ENCODE measurements at places on chromosomes 7 and 10.

- DNase-seq, result no peak
These were observed 4.7 kb downstream of the ZNF488 start for GRCh38 chr10:47379445-47379785.

- DNase-seq, result no peak
These were observed 228.6 kb downstream of the MGMT start for GRCh38 chr10:129695671-129696070.

- DNase-seq, result no peak
These were observed 56.5 kb downstream of the COL13A1 start for GRCh38 chr10:69858201-69858600.

DNA sequence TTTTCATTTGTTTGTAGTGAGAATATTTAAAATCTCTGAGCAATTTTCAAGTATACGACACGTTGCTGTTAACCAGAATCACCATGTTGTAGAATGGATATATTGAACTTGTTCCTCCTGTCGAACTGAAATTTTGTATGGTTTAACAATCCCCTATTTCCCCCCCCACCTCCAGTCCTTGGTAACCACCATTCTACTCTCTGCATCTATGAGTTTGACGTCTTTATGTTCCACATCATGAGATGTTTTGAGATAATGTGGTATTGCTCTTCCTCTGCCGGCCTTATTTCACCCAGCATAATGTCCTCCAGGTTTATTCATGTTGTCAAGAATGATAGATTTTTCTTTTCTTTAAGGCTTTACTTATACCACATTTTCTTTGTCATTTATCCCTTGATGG is 17.4 kb upstream of the PRKCQ start:
- DNase-seq, result no peak

DNA sequence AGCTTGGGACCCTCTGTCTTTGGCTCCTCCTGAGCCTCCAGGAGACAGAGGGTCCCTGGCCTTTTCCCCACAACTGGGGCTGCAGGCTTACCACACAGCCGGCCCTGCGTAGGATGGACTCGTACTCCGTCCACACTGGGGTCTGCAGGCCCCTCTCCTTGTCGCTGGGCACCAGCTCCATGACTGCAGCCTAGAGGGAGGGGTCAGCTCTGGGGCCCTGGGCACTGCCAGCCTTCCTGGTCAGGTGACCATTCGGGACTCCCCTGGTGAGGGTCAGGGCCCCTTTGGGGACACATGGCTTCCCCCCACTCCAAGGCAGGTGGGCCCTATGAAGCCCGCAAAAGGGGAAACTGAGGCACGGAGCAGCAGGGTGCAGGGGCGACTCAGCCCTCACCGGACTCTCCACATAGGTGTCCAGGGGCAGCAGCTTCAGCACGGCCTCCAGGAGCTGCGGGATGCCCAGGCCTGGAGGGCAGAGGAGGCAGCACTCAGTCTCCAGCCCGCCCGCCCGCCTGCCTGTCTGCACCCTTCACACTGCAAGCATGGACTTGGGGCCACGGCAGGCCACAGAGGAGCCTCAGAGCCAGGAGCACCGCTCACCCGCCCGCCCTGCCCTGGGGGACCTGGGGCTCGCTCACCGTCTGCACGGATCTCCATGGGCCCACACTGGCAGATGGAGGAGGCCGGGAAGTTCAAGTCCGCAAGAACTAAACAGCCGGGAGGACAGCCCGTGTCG is 1.1 kb downstream of the FUOM start:
- DNase-seq, result no peak

DNA sequence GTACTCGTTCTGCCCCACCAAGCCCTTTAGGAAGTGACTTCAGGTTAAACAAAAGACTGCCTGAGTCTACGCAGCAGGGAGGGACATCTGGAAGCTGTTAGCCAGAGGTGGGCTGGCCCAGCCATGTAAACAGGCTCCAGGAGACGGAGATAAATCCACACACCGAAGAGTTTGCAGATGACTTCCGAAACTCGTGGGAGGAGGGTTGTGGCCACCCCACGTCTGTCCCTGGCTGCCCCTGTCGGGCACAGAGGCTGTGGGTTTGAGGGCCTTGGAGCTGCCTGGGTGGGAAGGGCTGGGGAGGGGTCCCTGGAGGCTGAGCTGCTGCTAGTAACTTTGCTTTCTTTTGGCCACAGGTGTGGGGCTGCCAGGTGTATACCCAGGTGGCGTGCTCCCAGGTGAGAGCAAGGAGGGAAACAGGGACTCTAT is 15.6 kb downstream of the ELN start:
- no peak for DNase-seq

GRCh38 chr7:82362129-82362706 is 81.4 kb downstream of the CACNA2D1 start:
- DNase-seq, result no peak

DNA sequence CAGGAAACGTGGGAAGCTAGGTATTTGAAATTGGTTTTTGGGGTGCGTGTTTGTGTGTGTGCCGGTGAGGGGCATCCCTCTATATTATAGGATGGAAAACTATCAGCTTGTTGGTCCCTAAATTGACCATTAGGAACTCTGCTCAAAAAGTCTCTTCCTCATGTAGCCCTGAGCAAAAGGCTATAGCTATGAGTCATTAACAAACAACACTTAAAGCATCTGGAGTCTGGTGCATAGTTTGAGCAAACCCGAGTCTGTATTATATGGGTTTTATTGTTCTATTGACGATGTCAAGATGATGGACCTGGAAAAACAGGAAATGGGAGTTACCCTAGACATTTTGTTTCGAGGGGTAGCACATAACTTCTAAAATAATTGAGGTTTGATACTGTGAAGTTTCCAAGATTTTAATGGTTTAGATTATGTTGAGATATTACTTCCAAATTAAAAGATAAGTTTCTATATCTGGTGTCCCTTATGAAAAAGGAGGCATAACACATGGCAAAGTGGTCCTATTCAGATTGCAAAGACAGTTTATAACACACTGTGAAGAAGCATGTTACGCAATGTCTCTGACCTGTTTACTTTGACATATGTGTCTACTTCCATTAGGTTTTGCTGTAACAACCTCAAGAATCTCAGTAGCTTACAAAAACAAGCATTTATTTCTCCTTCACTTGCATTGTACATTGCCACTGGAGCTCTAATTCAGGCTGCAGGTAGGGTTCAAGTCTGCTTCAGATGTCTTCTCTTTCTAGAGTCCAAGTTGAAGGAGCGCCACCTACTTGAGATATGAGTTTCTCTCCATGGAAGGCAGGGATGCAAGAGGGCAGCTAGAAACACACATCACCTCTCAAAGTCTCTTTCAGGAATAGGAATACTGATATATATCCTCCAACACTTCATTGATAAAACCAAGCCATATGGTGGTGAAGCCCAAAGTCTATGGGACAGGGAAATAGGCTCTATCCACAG is 357.7 kb downstream of the PHF14 start:
- DNase-seq, result no peak

GRCh38 chr7:4212376-4212775 is 469.7 kb upstream of the FOXK1 start:
- DNase-seq, result no peak

GRCh38 chr7:93636276-93636675 is 61.8 kb upstream of the CALCR start:
- DNase-seq, result no peak

GRCh38 chr7:157714166-157715070 is 377.6 kb downstream of the DNAJB6 start:
- no peak for DNase-seq

DNA sequence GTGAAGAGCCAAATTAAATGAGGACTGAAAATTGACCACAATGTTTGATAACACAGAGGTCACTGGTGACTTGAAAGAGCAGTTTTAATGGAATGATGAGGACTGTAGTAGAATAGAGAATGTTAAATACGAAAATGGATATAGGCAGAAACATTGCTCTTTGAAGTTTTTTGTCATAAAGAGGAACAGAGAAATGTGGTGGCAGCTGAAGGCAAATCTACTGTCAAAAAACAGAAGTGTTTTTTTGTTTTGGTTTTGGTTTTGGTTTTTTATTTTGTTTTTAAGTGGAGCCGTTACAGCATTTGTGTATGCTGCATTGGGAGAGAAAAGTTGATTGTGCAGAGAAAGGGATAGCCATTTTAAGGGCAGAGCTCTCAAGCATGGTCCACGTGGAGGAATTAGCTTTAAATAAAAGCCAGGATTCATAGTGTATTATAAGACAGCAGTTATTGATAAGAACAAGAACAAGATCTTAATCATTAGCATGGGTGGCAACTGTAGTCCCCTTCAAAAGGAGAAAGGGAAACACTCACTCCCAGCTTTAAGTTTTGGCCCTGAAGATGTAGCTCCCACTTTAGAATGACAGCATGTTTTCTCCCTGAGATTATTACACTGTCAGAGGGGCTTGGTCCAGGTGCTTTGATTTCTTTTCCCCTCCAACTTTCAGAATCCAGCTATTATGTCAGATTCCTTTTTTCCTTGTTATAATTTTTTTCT is 156.7 kb upstream of the BET1 start:
- DNase-seq, result no peak

GRCh38 chr7:14637968-14638367 is 264.6 kb downstream of the DGKB start:
- DNase-seq, result no peak

DNA sequence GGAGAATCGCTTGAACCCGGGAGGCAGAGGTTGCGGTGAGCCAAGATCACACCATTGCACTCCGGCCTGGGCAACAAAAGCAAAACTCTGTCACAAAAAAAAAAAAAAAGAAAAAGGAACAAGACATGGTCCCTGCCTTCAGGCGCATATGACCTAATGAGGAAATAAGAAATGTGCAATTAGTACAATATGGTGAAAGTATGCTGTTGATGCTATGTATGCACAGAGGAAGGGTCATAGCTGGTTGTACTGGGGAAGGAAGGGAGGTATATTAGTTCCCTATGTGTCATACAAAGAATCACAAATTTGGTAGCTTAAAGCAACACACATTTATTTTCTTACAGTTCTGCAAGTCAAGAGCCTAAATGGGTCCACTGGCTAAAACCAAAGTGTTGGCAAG is 97.8 kb upstream of the MPP7 start:
- DNase-seq, result no peak

DNA sequence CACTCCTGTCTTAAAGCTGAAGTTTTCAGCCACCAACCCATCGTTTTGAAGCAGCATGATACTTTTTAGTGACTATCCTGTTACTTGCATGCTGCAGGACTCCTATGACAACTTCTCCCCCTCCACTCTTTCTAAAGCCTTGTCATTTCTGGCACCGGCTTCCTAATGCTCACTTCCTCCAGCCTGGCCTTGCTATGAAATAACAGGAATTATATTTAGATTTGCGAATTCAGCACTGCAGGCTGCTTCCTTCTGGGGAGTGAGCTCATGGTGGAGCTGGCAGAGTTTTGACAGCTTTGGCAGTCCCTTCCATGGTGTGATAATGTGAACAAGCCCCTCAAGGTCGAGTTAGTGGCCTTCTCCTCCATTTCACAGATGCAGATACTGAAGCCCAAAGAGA is 13.4 kb downstream of the BLNK start:
- no peak for DNase-seq

- no peak for DNase-seq
These were observed 774.1 kb upstream of the AUTS2 start for GRCh38 chr7:68823996-68824780.

DNA sequence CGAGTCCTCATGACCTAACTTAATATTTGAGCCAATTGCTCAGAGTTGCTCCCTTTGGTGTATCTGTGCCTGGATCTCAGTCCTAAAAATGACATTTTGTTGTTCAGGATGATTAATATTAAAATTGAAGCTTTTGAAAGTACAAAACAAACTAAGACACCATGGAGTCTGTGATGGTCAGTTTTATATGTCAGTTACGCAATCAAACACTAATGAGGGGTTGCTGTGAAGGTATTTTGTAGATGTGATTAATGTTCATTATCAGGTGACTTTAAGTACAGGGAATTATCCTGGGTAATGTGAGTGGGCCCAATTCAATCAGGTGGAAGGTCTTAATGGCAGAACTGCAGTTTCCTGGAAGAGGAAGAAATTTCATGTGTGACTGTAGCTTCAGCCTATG is 546.7 kb downstream of the REEP3 start:
- no peak for DNase-seq

- no peak for DNase-seq
These were observed 160.9 kb upstream of the CSTF2T start for GRCh38 chr10:51860257-51860656.

DNA sequence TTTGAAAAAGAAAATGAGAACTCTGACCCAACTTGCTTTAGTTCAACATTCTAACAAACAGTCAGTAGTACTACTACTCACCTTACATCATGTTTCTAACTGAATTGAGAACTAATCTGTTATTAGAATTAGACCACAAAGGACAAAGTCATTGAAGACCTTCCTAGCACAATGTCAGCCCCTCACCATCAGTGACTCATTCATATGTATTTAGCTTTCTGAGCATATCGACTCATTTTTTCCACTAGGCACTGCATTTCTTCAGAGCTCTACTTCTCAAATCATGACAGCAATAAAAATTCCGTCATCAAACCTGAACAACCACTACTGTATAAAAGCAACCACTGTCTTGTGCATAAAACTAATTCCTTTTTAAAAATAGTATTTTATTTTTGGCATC is 4.4 kb upstream of the LRRN3 start:
- no peak for DNase-seq

GRCh38 chr10:52965938-52966401 is 193.4 kb upstream of the MBL2 start:
- DNase-seq, result no peak

DNA sequence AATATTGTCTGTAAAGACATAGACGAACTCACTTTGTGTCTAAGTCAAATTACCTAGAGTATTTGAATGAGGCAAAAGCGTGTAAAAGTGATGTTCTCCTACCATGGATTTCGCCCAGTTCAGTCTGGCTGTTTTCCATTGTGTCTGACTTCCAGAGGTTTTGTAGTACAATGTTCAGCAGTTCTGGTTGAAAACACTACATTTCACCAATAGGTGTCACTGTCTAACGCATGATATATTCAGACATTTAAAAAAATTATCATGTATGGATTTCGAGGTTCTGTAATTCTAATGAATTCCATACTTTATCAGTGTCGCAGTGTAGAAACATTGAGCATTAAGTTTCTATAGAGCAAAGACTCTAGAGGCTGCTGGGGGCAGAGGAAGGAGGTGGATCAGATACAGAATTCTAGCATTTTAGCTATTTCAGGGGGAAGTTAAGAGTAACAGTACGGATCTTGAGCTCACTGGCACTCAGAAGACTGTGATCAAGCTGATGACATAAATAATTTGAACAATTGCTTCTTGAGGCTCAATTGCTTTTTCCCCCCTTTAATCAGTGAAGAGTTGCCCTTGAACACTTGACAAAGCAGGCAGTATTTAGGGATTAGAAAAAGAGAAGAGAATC is 196.9 kb upstream of the RHOBTB1 start:
- no peak for DNase-seq

- no peak for DNase-seq
These were observed 123.5 kb upstream of the FERD3L start for GRCh38 chr7:19268737-19269136.

GRCh38 chr7:80802527-80802926 is 116.3 kb downstream of the SEMA3C start:
- no peak for DNase-seq

GRCh38 chr7:38478404-38478803 is 152.8 kb downstream of the AMPH start:
- DNase-seq, result no peak

DNA sequence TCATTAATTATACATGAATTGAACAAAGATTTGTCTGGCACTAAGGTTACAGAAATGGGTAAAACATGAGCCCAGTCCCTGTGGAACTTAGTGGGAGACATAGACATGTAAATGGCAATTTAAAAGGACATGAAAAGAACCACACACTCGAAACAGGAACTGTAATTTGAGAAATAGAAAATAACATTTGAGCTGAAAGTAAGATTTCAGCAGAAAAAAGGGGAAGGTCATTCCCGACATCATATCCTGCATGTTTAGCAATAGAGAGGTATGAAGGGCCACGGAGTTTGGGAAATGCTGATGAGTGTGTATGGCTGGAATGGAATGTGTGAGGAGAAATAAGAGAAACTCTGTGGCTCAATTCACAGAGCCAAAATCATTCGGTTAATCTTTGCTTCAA is 175.4 kb upstream of the AHR start:
- no peak for DNase-seq
